WTC11 (cell line): ENCODE measurements at places on chromosomes 4 and X. TPM values are rescaled to one million over a fixed set of nuclear protein-coding genes. Genes with fewer than 3 reads are reported as not detected.
A peak's percentile ranks its signal among the peaks of the same experiment; 100 is the strongest.

DNA sequence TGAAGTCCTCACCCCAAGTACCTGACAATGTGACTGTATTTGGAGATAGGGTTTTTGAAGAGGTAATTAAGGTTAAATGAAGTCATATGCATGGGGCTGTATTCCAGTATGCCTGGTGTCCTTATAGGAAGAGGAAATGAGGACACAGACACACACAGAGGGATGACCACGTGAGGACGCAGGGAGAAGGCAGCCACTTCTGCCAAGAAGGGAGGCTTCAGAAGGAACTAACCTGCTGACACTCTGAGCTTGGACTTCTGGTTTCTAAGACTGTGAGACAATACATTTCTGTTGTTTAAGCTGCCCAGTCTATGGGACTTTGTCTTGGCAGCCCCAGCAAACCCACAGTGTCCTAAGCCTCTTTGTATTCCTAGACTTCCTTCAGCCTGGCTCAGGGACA lies 3.0 kb upstream of the SLC2A9 start:
- no peak for DNase-seq

GRCh38 chr4:163662768-163663167 lies 168.3 kb downstream of the TMA16 start:
- no peak for DNase-seq

DNA sequence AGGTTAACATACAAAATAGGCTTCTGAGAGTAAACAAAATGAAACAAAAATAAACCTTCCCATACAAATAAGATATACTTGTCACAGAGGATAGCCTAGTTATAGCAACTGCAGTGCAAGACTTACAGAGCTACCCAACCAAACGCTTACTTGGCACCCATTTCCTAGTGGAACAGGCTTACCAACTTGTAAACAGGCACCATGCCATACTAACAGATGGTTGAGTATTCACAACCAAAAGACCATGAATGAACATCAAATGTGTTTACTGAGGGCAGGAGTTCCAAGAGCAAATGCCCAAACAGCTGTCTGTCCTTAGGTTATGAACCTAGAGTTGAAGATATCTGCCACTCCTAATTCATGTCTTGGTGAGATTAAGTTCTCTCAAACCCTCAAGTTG lies 2629.2 kb downstream of the PCDH7 start:
- DNase-seq: no peak

DNA sequence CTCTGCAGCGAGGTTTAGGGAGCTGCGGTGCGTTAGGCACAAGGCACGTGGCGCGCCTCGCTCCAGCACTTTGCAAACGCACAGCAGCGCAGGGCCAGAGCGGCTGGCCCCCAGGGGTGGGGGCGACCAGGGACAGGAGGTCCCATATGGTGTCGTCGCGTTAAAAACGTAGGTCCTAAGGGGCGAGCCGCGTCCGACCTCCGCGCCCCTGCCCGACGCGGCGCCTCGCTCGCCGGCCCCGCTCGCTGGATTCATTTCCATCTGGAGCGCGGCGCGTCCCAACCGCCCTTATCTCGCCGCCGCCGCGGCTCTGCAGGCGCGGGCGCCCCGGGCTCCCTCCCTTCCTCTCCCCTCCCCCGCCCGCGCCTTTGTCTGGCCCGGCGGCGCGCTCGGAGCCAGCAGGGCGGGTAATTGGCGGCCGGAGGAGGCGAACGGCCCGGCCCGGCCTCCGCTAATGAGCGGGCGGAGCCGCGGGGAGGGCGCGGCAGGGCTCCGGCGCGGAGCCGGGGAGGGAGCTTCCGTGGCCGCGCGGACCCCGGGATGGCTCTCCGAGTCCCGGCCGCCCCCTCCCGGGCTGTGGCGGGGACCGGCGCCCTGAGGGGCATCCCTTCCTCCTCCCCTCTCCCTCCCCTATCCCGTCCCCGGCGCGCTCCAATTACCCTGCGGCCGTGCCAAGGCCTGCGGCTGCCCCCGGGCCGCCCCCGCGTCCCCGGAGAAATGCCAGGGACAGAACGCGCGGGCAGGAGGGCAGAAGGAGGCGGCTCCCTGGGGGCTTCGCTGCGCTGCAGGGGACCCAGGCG lies 409.0 kb downstream of the BCOR start:
- DNase-seq: peak; percentile 62

The TRMT10A gene
- 3.3 to 4.5 TPM (median 3.7 TPM) in 3 replicates for total RNA-seq
